WTC11 (cell line): ENCODE measurements at places on chromosomes 2 and 18. TPM values are rescaled to one million over a fixed set of nuclear protein-coding genes. Genes with fewer than 3 reads are reported as not detected.

DNA sequence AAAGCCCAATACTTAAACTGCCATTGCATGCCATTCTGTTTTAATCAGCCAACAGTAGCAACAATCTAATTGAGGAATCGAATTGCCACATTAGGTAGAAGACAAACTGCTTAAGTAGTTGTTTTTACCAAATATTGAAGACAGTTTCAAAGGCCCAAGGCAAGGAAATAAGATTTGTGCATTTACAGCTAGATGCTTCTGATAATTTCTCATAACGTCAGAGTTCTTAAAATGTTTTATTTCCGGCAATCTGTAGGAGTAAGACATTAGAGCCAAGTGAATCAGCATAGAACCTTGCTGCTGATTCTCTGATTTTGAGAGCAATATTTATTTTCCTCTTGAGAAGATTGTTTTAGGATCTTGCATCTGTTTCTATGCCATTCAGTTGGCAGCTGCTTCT is 174.3 kb downstream of the RBM43 start:
- H3K4me3 ChIP-seq = no peak overlapping the region
- no peaks in the 10 kb centered on the region; the same call in 1 of the 2 replicates for H3K27me3 ChIP-seq

- peaks cover 42% of the 10 kb centered on the region for H3K4me1 ChIP-seq
- DNase-seq = no peak
- no peak overlapping the region for H3K27ac ChIP-seq
Measured at GRCh38 chr2:207122651-207123334, 43.0 kb downstream of the KLF7 start.

DNA sequence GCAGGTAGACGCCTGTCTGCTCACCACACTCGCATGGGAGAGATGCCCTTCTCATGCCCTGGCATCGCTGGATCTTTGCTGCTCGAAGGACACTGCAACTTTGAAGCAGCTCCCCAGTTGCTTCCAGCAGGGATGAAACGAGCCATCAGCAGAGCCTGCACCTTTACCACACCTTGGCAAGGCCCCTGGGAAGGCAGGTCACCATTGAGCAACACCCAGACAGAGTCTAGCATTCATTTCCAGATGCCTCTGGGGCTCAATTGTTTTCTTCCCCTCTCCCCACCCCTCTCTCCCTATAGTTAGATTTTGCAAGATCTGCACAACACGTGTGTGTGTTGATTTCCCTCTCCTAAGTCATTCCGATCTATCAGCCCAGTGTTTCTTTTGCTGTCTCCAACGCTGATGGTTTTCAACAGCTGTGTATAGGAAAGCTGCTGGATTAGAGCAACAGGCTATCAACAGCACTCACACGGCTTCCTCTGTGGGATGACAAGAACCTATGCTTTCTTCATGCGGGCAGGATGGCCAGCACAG is 25.6 kb upstream of the INHBB start:
- H3K27me3 ChIP-seq = peaks cover 15% of the 10 kb centered on the region
- no peak overlapping the region for H3K27ac ChIP-seq
- H3K36me3 ChIP-seq = no peaks in the 10 kb centered on the region
- no peaks in the 10 kb centered on the region for H3K4me1 ChIP-seq
- no peak for DNase-seq

- peaks cover 15% of the 10 kb centered on the region for H3K36me3 ChIP-seq
- no peak overlapping the region for H3K27ac ChIP-seq
- no peak overlapping the region for H3K4me3 ChIP-seq
- no peaks in the 10 kb centered on the region for H3K27me3 ChIP-seq
- H3K4me1 ChIP-seq = peaks cover 22% of the 10 kb centered on the region
Measured at GRCh38 chr2:231246171-231246842, 47.9 kb downstream of the ARMC9 start.

The TOGARAM2 gene
- total RNA-seq = 0.62 to 1.0 TPM (median 1.0 TPM) in 3 replicates

The EMILIN1 gene
- total RNA-seq = 3.0 to 4.0 TPM (median 3.5 TPM) in 3 replicates

The MERTK gene
- 5.7 to 7.3 TPM (median 6.9 TPM) in 3 replicates for total RNA-seq

The RAMP1 gene
- 0.62 to 1.2 TPM (median 1.0 TPM) in 3 replicates for total RNA-seq
